CD8-positive, alpha-beta memory T cell (primary cell): ENCODE measurements at places on chromosomes 11 and 22. TPM values are rescaled to one million over a fixed set of nuclear protein-coding genes. Genes with fewer than 3 reads are reported as not detected.

DNA sequence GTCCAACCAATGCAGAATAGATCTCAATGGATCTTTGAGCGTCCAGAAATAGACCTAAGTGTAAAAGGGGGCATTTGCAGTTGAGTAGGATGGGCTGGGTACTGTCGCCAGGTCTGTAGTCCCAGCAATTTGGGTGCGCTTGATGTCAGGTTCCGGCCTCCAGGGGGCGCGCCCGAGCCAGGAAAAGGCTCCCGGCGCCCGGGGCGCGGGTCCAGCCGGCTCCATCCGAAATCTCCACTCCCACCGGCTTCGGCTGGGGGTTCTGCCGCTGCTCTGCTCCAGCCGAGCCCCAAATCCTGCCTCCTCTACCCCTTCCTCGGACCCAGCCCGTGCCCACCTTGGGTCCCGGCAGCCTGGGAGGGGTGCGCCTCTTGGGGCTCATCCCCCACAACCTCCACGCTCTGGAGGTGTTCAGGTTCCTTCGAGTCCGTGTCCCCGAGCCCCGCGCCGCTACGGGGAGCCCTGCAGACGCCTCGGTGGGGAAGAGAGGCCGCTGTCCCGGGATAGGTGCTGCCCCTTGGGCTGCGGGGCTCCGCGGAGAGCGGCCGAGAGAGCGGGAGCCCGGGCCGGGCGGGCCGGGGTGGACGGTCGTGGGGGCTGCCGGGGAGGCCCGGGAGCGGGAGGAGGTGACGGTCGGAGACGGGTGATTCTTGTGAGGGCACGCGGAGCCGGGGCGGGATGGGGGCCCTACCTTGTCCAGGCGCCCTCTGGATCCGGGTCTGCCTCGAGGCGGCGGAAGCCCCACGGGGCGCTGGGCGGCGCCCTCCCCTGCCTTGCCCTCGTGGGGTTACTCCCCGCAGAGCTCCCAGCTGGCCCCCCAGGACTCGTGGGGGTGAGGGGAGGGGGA, 13.0 kb upstream of the CYB5R3 start:
- peak overlapping the region; percentile 51 for H3K4me3 ChIP-seq
- H3K27ac ChIP-seq = no peak overlapping the region
- H3K36me3 ChIP-seq = no peaks in the 10 kb centered on the region
- H3K27me3 ChIP-seq = no peaks in the 10 kb centered on the region
- DNase-seq = peak; percentile 83

GRCh38 chr22:49957826-49958365, 2.7 kb upstream of the PIM3 start:
- H3K27me3 ChIP-seq = no peaks in the 10 kb centered on the region
- no peak for DNase-seq

DNA sequence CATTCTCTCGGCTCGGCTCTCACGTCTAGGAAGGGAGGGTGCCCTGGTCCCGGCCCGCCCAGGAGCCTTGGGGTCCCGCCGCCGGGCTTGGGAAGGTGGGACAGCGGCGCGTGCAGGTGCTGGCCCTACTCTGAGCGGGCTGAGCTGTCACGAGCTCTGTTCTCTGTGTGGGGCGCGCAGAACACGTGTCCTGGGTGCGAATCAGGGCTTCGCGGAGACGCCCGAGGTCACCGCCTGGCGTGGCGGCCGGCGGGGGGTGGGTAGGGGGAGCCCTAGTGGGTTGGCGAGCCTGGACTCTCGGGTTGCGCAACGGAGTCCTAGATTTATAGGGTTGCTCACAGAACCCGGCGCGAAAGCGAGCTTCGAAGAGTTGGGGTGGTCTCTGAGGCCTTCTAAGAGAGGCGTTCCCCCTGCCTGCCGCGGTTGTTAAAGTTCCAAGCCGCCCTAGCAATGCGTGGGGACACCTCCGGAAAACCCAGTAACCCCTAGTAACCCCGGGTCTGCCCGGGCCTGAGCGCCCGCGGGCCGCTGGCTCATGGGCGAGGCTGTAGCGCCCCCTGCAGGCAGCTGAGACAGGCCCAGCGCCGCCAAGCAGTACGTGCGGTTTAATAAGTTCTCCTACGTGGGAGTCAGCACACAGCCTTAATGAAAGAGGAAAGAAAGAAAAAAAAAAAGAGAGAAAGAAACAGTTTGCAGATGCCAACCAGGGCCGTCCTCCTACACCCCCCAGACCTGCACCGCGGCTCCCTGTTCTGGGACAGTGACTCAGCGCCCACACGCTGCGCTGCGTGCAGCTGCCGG, 2.7 kb downstream of the ADM start:
- H3K36me3 ChIP-seq = no peaks in the 10 kb centered on the region
- peaks cover 40% of the 10 kb centered on the region for H3K27me3 ChIP-seq
- peak; percentile 81 for DNase-seq
- peak overlapping the region; percentile 93 for H3K4me3 ChIP-seq
- peaks cover 48% of the 10 kb centered on the region for H3K4me1 ChIP-seq

- H3K36me3 ChIP-seq = no peaks in the 10 kb centered on the region
- H3K27ac ChIP-seq = no peak overlapping the region
- no peaks in the 10 kb centered on the region for H3K4me1 ChIP-seq
- H3K4me3 ChIP-seq = no peak overlapping the region
- H3K27me3 ChIP-seq = no peaks in the 10 kb centered on the region
- DNase-seq = no peak
These were observed 116.2 kb downstream of the KCNQ1OT1 start for GRCh38 chr11:2583605-2583958.

GRCh38 chr22:44632541-44633396, 69.2 kb upstream of the PRR5 start:
- DNase-seq = no peak
- peaks cover 22% of the 10 kb centered on the region for H3K4me1 ChIP-seq
- H3K4me3 ChIP-seq = no peak overlapping the region
- no peaks in the 10 kb centered on the region for H3K27me3 ChIP-seq
- H3K27ac ChIP-seq = no peak overlapping the region
- H3K36me3 ChIP-seq = no peaks in the 10 kb centered on the region

DNA sequence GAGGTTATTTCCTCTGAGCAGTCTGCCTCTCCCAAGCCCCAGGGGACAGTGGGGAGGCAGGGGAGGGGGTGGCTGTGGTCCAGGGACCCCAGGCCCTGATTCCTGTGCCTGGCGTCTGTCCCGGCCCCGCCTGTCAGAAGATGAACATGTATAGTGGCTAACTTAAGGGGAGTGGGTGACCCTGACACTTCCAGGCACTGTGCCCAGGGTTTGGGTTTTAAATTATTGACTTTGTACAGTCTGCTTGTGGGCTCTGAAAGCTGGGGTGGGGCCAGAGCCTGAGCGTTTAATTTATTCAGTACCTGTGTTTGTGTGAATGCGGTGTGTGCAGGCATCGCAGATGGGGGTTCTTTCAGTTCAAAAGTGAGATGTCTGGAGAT, 3.1 kb downstream of the PIM3 start:
- H3K27me3 ChIP-seq = no peaks in the 10 kb centered on the region
- no peak for DNase-seq
- H3K4me3 ChIP-seq = no peak overlapping the region

GRCh38 chr11:62108017-62108750, 15.6 kb upstream of the INCENP start:
- H3K36me3 ChIP-seq = no peaks in the 10 kb centered on the region
- DNase-seq = no peak
- peaks cover 14% of the 10 kb centered on the region for H3K4me1 ChIP-seq
- H3K27me3 ChIP-seq = no peaks in the 10 kb centered on the region
- no peak overlapping the region for H3K4me3 ChIP-seq

- H3K4me3 ChIP-seq = no peak overlapping the region
- no peaks in the 10 kb centered on the region for H3K36me3 ChIP-seq
- H3K27ac ChIP-seq = no peak overlapping the region
- no peaks in the 10 kb centered on the region for H3K27me3 ChIP-seq
These were observed 5.5 kb downstream of the TOLLIP start for GRCh38 chr11:1303973-1304372.

DNA sequence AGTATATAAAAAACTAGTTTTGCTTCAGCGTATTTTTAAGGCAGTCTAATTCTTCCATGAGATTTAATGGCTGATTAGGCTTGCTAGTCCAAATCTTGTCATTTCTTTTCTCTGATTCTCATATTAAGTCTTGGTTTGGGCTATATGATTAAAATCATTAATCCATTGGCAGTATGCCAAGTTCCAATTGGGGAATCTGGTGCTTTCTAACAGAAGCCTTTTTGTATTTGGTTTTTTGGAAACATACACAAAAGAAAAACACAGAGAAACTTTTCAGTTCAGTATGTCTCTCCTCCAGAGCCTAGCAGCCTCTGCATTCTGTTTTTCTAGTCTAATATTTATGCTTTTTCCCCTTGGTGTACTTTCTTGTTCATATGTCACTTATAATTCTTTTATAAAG, 37.9 kb downstream of the SWAP70 start:
- no peak overlapping the region for H3K4me3 ChIP-seq
- H3K4me1 ChIP-seq = peaks cover 18% of the 10 kb centered on the region
- H3K27ac ChIP-seq = no peak overlapping the region
- H3K36me3 ChIP-seq = no peaks in the 10 kb centered on the region
- no peak for DNase-seq
- no peaks in the 10 kb centered on the region for H3K27me3 ChIP-seq

- no peak for DNase-seq
- H3K4me3 ChIP-seq = no peak overlapping the region
- no peaks in the 10 kb centered on the region for H3K27me3 ChIP-seq
- H3K27ac ChIP-seq = no peak overlapping the region
These were observed 113.5 kb downstream of the MN1 start for GRCh38 chr22:27687984-27688545.

DNA sequence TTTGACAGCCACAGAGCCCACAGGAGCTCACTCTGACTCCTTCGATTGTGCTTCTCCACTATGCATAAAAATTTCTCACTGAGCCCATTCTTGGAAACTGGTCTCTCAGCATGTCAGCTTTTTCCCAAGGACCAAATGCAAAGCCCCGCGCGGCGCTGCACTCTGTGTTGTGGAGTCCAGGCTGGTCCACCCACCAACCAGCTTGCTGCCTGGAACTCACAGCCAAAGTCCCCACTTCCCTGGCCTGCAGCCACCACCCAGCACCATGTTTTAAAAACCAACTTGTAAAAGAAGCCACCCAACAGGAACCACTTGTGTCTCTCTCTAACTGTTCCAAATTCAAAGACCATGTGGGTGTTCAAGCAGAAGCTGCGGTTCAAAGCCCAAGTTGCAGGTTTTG, 124.4 kb downstream of the SPATA19 start:
- no peaks in the 10 kb centered on the region for H3K4me1 ChIP-seq
- H3K27ac ChIP-seq = no peak overlapping the region
- H3K36me3 ChIP-seq = no peaks in the 10 kb centered on the region
- H3K27me3 ChIP-seq = no peaks in the 10 kb centered on the region
- DNase-seq = no peak

- H3K27ac ChIP-seq = no peak overlapping the region
- H3K27me3 ChIP-seq = no peaks in the 10 kb centered on the region
- no peak for DNase-seq
- H3K36me3 ChIP-seq = no peaks in the 10 kb centered on the region
These were observed 110.8 kb downstream of the GGTLC2 start for GRCh38 chr22:22754961-22755777.

DNA sequence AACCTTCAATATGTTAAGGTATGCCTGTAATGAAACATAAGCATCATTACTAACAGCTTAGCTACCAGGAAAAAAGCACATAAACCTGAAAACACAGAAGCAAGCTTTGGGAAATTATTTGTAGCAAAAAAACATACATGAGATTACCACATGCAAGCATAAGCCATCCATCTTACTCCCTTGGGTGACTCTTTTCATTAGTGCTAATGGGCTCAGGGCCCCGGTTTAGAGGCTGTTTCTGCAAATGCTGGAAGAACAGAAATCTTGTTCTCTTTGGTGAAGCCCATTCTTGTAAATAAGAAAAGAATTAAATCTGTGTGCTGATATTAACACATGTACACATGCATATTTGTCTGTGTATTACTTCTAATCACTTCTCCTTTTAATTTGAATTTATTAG, 314.3 kb downstream of the TTC28 start:
- no peaks in the 10 kb centered on the region for H3K27me3 ChIP-seq
- no peaks in the 10 kb centered on the region for H3K36me3 ChIP-seq
- no peak overlapping the region for H3K27ac ChIP-seq
- DNase-seq = no peak
- H3K4me3 ChIP-seq = no peak overlapping the region
- no peaks in the 10 kb centered on the region for H3K4me1 ChIP-seq

DNA sequence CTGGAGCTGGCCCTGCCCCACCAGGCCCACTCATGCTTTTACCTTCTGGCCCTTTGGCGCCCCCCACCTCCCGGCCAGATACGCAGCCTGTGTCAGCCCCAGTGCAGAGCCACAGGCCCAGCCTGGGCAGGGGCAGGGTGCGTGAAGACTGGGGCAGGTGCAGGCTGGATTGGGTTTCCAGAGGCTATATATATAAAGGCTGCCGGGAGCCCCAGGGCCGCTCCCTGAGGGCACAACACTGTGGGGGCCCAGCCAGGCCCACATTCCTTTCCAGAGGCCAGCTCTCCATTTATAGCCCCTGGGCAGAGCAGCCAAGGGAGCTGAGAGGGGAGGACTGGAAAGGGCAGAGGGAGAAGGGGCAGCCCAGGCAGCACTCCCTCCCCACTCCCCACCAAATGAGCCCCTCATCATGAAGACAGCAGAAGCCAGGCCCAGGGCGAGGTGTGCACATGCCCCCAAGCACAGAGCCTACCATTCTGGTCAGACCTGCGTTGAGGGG, 5.0 kb upstream of the MYOD1 start:
- H3K36me3 ChIP-seq = no peaks in the 10 kb centered on the region
- DNase-seq = no peak
- no peaks in the 10 kb centered on the region for H3K4me1 ChIP-seq

- H3K27me3 ChIP-seq = no peaks in the 10 kb centered on the region
- no peak overlapping the region for H3K27ac ChIP-seq
- no peaks in the 10 kb centered on the region for H3K36me3 ChIP-seq
- peaks cover 24% of the 10 kb centered on the region for H3K4me1 ChIP-seq
- DNase-seq = no peak
- H3K4me3 ChIP-seq = no peak overlapping the region
These were observed 11.8 kb downstream of the SPECC1L start for GRCh38 chr22:24282401-24282800.

DNA sequence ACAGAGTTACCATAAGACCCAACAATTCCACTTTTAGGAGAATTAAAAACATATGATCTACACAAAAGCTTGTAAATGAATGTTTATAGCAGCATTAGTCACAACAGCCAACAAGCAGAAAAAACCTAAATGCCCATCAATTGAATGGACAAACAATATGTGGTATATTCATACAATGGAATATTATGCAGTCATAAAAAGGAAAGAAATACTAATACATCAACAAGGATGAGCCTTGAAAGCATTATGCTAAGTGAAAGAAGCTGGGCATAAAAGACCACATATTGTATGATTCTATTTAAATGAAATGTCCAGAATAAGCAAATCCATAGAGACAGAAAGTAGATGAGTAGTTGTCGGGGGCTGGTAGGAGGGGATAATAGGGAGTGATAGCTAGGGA, 5.0 kb downstream of the MPZL2 start:
- H3K4me3 ChIP-seq = no peak overlapping the region
- DNase-seq = no peak
- H3K4me1 ChIP-seq = peaks cover 8% of the 10 kb centered on the region

FGF3 gene
- not detected for total RNA-seq

KIAA0930 gene
- total RNA-seq = 32.3 TPM

MAJIN gene
- total RNA-seq = not detected
